ENCODE measurements at places on chromosomes 5 and 9.

DNA sequence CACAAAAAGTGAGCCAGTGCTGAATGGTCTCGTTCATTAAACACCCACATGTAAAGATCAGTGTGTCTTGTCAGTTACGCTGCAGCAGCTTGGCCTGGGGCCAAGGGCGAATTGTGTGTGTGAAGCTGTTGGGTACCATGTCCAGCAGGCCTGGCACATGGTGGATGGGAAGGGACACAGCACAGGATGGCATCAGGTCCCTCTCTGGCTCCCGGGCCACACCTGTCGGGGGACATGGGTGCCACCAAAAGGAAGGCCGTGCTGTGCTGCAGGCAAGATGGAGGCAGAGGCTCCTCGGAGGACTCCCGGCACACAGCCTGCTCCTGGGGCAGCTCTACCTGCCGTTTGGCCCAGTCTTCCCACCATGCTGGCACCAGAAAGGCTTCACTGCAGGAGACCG, 32.0 kb downstream of the NKD2 start:
- no peak for DNase-seq

DNA sequence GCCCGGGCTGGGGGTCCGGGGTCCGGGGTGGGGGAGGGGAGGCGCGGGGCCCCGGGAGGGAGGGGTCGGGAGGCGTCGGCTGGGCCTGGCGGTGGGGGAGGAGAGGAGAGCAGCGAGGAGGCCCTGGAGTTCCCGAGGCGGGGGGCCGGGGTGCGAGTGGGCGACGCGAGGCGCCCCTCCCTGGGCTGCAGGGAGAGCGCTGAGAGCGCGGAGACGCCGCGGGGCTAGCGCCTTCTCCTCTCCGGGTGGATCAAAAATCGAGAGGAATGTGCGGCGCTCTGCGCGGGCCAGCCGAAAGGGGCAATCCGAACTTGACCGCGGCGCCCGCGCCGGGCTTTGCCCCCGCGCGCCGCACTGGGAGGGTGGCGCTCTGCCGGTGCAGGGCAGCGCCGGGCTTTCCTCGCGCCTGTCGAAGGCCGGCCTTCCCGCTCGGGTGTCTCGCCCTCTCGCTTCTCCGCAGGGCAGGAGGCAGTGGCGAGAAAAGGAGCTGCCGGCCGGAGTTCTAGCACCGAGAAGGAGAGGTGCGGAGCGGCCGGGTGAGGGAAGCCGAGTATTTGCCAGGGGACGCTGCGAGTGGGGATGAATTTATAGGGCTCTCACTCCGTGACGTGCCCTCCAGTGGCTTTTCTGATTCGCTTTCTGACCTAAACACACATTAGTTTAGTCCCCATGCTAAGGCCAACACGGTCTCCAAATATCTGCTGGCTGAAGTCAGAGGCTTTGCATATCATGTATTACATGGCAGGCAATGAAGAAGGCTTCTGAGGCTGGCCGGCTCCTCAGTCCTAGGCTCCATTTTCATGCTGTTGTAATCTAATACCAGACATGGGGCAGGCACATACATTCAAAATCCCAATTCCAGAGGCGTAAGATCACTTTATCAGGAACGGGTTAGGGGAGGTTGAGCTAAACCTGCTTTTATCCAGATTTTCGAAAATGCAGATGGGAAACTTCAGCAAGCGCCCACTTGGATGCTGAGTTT, 503 bp upstream of the GDNF start:
- DNase-seq: no peak

DNA sequence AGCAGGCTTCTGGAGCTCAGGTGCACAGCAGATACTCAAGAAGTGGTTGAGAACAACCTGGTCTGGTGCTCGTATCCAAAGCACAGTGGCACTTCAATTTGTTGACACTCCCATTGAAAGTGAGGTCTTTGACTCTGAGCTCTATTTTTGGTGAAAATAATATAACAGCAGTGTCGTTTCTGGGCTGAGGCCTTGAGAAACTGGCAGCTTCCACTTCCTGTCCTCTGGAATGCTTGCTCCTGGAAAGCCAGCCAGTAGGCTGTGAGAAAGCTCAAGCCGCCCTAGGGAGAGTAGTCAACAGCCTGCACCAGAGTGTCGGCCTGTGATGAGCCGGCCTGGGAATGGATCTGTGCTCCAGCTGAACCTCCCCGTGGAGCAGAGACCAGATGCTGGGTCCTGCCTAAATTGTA, 6.8 kb upstream of the SUSD3 start:
- DNase-seq: no peak

GRCh38 chr5:96254980-96255691, 177.9 kb downstream of the PCSK1 start:
- no peak for DNase-seq

DNA sequence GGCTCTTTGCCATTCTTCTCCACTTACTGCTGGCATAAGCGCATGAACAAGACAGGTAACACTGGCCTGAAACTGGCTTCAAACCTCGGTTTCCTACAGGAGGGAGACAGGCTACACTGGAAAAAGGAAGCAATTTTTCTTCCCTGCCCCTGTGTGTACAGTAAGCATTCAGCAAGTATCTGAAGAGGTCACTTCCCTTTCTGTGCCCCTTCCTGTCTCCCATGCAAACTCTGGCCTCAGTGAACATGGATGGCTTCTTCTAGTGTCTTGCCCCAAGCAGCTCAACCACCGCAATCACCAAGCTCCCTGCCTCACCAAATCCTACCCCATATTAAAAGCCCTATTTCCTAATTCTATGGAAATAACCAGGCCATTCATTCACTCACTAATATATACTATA, 42.4 kb downstream of the SERINC5 start:
- no peak for DNase-seq

- DNase-seq: no peak
These were observed 43.5 kb downstream of the RUSC2 start for GRCh38 chr9:35533398-35533797.

DNA sequence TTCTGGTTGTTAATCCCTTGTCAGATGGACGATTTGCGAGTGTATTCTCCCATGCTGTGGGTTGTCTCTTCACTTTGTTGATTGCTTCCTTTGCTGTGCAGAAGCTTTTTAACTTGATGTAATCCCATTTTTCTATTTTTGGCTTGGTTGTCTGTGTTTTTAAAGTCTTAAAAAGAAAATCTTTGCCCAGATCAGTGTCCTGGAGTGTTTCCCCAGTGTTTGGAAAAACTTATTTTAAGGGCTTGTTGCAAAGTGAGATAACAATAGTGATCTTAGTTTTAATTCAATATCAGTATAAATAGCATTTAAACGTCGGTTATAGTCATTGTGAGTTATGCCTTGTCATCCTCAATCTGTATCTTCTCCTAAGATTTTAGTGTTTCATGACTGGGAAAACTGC, 329.5 kb downstream of the CCDC171 start:
- no peak for DNase-seq

DNA sequence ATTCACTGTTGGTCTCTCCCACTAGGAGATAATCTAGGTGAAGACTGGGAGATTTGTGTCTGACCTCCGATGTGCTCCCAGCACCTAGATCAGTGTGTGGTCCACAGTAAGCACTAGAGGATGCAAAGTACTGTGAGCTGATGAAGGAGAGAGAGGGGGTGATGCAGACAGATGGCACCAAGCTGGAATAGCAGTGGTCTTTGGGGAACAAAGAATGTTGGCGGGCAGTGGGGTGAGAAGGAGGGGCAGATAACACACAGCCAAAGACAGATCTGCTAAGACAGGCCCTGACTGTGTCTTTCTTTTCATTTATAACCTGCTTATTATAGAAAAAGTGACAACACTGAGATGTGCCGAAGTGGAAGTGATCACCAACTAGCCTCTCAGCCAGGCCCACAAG, 37.5 kb downstream of the ERGIC1 start:
- no peak for DNase-seq

DNA sequence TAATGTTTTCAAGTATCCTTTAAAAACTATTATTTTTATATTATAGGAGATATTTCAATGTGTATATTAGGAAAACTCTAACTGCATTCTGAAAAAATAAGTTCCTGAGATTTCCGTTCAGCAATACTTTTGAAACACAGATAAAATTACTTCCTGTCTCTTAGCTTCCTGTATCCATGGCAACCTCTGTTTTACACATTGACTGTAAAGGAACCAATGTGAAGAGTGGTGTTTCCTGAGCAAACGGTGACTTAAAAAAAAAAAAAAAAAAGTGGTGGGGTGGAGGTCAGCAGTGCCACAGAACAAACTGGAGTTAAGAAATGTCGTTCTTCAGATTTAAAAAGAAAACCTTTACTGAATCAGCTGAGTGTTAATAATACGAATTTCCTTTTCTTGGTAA, at the start of gene LRRC70:
Gene LRRC70 (plus strand): TSS at position 280 of the 400 bp plus-strand sequence. CDS start 620 bp downstream, outside the sequence.
- peak; percentile 83 for DNase-seq

GRCh38 chr9:107545036-107545435, 55.5 kb upstream of the KLF4 start:
- no peak for DNase-seq

GRCh38 chr5:35060236-35060635, 12.5 kb upstream of the AGXT2 start:
- no peak for DNase-seq

- DNase-seq: no peak
These were observed 58.4 kb downstream of the OR2K2 start for GRCh38 chr9:111271481-111272080.

GRCh38 chr9:95082401-95083084, 235.0 kb downstream of the FANCC start:
- DNase-seq: no peak

- no peak for DNase-seq
These were observed 5.8 kb upstream of the FAM81B start for GRCh38 chr5:95385334-95385733.

DNA sequence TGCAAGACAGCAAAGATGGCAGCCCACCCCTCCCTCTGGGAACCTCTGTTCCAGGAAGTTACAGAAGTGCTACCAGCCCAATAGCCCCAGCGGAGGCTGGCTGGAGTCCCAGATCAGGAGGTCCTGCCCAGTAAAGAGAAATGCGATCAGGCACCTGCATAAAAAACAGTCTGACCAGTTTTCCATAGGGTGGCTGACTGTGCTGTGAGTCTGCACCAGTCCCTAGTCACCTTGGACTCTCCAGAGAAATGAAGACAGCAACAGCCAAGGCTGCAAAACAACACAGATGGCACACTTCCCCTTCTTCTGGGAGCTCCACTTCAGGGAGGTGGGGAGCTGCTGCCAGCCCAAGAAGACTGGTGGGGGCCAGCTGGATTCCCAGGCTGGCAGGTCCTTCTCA, 265.5 kb upstream of the PCSK5 start:
- no peak for DNase-seq

- no peak for DNase-seq
These were observed 148.4 kb downstream of the SIL1 start for GRCh38 chr5:139049780-139050179.

DNA sequence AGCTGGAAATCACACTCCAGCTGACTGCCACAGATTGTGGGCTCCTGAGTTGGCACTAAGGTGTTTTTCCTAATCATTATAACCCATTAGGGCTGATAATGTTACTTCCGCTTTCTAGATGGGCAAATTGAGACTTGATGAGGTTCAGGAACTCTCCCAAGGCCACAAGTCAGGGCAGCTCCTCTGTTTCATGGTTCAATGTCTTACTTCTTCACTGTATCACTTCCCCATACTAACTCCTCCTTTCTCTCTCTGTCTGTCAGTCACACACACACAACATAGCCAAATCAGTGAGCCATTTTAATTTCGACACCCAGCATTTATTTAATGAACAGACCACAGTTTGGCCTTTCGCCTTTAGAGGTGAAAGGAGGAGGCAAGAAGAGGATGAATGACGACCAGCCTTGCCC, 17.8 kb upstream of the TRAF1 start:
- no peak for DNase-seq

DNA sequence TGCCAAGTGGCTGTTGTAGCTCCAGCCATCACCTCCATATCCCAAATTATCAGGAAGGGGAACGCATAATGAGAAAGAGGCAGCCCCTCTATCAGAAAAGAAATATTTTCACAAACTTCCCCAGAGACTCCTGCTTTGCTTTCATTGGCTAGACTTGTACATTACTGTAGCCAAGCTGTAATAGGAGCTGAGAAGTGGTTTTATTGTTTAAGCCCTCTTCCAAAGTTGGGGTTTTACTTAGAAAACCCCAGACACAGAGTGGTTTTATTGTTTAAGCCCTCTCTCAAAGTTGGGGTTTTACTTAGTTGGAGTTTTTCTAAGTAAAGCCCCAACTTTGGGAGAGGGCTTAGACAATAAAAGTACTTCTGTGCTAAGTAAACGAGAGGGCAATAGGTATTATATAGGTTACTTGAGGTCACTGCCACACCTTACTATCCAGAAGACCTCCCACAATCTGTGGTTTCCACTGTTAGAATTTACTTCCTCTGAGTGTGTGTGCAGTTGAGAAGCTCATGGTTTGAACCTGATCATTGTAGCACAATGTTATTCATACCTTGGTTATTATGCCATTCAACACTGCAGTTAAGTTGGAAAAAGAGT, 215.7 kb upstream of the OTULINL start:
- peak; percentile 43 for DNase-seq

DNA sequence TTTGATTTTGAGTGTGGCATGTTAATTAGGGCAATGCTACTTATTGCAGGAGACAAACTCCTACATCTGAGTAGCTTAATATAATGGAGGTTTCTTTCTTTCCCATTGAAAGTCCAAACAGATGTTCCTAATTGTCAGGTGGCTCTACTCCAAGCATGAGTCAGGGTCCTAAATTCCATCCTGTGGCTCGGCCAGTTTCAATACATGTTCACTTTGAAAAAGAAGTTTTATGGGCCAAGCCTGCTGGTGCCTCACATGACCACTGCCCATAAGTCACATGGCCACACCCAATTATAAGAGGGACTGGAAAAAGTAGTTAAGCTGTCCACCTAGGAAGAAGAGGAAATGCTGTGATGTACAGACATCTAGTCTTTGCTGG, 170.4 kb downstream of the ARRDC3 start:
- DNase-seq: no peak

DNA sequence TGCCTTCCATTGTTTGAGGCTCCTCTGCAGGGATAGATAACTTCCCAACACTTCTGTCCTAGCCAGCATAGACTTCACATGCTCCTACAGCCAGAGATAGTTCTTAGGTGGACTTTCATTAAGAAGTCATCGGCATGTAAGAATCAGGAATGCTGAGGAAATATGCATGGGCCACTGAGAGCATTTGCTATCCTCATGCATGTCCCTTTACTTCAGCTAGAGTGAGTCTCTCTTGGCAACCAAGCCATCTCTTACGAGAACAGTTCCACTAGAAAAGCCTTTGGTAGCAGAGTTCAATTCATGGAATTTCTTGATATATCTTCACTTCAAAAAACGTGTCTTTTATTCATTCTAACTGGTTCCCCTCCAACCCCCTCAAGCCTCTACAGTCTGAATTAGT, 202.4 kb downstream of the SMARCA2 start:
- no peak for DNase-seq

DNA sequence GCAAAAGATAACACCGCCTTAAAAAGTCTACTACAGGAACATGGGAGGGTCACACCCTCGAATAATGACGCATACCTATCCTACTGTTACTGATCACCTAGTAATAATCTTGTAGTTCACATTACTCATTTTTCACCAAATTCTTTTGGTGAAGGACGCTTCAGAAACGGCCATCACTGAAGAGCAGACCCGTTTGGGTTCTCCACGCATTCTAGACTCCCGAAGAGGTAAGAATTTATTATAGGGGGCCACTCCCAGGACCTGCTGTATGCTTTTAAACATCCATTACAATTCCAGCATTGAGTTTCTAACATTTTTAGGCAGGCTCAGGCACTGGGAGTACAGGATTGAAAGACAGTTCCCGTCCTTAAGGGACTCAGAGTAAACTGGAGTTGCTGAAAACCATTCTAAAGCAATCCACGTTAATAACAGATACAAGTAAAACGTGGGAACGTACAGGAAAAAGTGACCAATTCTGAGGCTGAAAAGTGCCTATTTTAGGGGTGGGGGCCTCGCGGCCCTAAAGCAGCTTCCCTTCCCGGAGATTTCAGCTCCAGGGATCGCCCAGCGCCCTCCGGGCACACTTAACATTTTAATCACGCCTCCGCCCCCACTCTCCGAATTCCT, at the start of gene FER:
Gene FER (plus strand): TSS at position 124 of the 627 bp plus-strand sequence. CDS start 50,286 bp downstream, outside the sequence.
- peak; percentile 74 for DNase-seq

Measured in CD4-positive, alpha-beta T cell treated with Interleukin-15 for 4 hours (primary cell).